Vagina (tissue), 2 donors: ENCODE measurements at places on chromosomes 16 and 17.

- no peak for DNase-seq
Observed at GRCh38 chr17:49450735-49451134, 36.1 kb upstream of the PHB1 start.

GRCh38 chr16:49431591-49432290 lies 58.1 kb downstream of the C16orf78 start:
- DNase-seq: no peak

- no peak for DNase-seq
Observed at GRCh38 chr16:23679274-23679985, 741 bp downstream of the PLK1 start.

DNA sequence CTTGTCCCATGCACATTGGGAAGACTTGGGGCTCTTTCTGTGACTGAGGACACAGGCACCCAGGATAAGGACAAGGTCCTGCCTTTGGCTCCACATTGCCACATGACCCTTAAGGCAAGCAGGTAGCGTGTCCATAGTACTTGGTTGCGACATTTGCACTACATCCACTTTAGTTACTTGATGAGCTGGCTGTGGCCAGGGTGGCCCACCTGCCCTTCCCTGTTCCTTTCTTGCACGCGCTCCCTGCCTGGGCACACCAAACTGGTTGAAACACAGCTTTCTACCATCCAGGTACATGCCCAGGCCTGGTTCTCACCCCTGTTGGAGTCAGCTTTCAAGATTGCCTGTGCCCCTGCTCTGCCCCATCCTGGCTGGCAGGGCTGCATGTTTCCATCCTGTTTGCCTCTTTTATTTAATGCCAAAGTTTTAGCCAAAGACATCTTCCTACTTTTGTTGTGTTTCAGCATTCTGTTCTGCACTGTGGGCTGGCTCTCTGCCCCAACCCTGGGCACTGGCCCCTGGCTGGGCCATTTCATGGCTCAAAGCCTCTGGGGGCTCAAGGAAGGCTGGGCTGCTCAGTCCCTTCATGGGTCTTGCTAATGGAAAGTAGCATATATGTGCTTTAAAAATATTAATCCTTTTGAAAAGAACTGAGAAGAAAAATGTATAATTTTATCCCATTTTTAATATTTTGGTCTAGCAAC lies 3.2 kb downstream of the B3GNT9 start:
- DNase-seq: no peak

- no peak for DNase-seq
Observed at GRCh38 chr16:57283214-57283958, 1.1 kb downstream of the PLLP start.

GRCh38 chr16:16042076-16042475 lies 92.7 kb downstream of the ABCC1 start:
- no peak for DNase-seq

GRCh38 chr17:34110315-34110714 lies 144.8 kb upstream of the CCL2 start:
- DNase-seq: peak; percentile 20

GRCh38 chr16:4306470-4307214 lies 9.2 kb upstream of the GLIS2 start:
- peak; percentile 87 for DNase-seq

- no peak for DNase-seq
Observed at GRCh38 chr16:85844786-85845185, 45.3 kb downstream of the COX4I1 start.

- no peak for DNase-seq
Observed at GRCh38 chr17:5437721-5438317, 1.1 kb downstream of the C1QBP start.
